Right renal pelvis (tissue), 4 donors: ENCODE measurements at places on chromosomes 4 and X. TPM values are rescaled to one million over a fixed set of nuclear protein-coding genes. Genes with fewer than 3 reads are reported as not detected.

TEX11 gene
- 0.05 TPM for polyA plus RNA-seq

TNMD gene
- 3.8 TPM for polyA plus RNA-seq

L1CAM gene
- 46.4 TPM for polyA plus RNA-seq

PFKFB1 gene
- 0.51 TPM for polyA plus RNA-seq

PLP1 gene
- polyA plus RNA-seq = 7.3 TPM

PDE6B gene
- polyA plus RNA-seq = 40.2 TPM

AIFM1 gene
- 88.7 TPM for polyA plus RNA-seq

P2RY10 gene
- polyA plus RNA-seq = 0.10 TPM

ATP1B4 gene
- polyA plus RNA-seq = not detected

IL2RG gene
- 1.0 TPM for polyA plus RNA-seq

STK32B gene
- polyA plus RNA-seq = 10.0 TPM

ZNF711 gene
- polyA plus RNA-seq = 88.8 TPM

TMEM150C gene
- polyA plus RNA-seq = 27.4 TPM

ZCCHC18 gene
- polyA plus RNA-seq = 5.0 TPM

MAGED4 gene
- polyA plus RNA-seq = 19.9 TPM

TMEM144 gene
- 6.3 TPM for polyA plus RNA-seq

IL21 gene
- polyA plus RNA-seq = not detected

CFAP299 gene
- polyA plus RNA-seq = 0.42 TPM

CAPN6 gene
- 23.4 TPM for polyA plus RNA-seq

KLB gene
- polyA plus RNA-seq = 0.22 TPM

HPGD gene
- polyA plus RNA-seq = 134 TPM

TLL1 gene
- 2.4 TPM for polyA plus RNA-seq

BEX1 gene
- polyA plus RNA-seq = 60.5 TPM

RAB39B gene
- 3.3 TPM for polyA plus RNA-seq

SSX2B gene
- 0.08 TPM for polyA plus RNA-seq

PTTG2 gene
- not detected for polyA plus RNA-seq

PGRMC1 gene
- 346 TPM for polyA plus RNA-seq

TRIML2 gene
- polyA plus RNA-seq = not detected

PCDH7 gene
- polyA plus RNA-seq = 21.1 TPM

HEPH gene
- 47.6 TPM for polyA plus RNA-seq
